ENCODE measurements at places on chromosomes 3 and 15. TPM values are rescaled to one million over a fixed set of nuclear protein-coding genes. Genes with fewer than 3 reads are reported as not detected.

CFAP100 gene
- total RNA-seq = not detected

MOBP gene
- total RNA-seq = not detected

VEPH1 gene
- total RNA-seq = not detected

EID1 gene
- 84.8 TPM for total RNA-seq

OSTN gene
- not detected for total RNA-seq

REC114 gene
- not detected for total RNA-seq

SHC4 gene
- total RNA-seq = 0.23 TPM

Measured in activated naive CD8-positive, alpha-beta T cell treated with anti-CD3 and anti-CD28 coated beads, Interleukin-2, amount 10 ng/mL, durations not matched to agents 7 days and 5 days (primary cell).